ENCODE measurements at places on chromosomes 4 and X.
A peak's percentile ranks its signal among the peaks of the same experiment; 100 is the strongest.

DNA sequence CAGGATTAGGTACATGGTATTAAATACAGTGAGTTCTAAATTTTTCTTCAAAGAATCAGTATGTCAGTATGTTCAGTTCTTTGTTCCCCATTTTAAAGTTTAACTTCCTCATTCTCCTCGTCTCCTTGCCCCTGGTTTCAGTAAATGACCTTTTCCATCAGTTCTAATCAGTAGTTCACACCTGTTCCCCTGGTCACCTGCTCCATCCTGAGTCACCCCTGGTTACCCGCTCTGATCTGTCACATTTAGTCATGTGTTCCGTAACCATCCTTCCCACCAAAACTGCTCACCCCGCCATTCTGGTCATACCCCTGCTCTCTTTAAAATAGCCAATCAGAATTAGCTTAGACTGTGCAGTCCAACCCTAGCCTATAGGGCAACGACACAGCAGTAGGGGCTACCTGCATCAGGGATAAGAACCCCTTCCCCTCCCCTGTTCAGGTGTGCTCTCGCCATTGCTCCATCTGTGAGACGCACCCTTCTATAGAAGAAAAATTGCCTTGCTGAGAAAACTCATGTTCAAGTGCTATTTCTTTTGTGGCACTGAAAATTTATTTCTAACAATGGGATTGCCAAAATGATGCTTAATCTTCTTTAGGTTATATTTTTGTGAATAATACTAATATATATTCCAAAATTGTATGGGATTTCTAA lies 181.3 kb downstream of the OR13H1 start:
- no peak for DNase-seq

GRCh38 chrX:427812-428725 lies 41.4 kb upstream of the PPP2R3B start:
- peak; percentile 71 for DNase-seq

DNA sequence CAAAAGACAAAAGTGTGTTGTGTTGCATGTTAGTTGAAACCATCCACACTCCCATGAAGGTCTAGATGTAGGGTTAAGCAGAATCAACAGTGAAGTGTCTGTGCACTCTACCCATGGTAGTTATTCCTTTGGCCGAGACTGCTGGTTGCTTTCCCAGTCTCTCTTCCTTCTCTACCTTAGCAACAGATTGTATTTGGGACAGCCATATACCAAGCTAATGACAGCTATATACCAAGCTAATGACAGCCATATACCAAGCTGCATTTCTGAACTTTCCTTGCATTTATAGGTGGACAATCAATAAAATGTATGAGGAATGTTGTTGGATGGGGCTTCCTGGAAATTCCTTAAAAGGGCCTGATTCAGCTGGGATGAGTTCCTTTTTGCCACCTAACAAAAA lies 80.5 kb upstream of the ENPEP start:
- no peak for DNase-seq

GRCh38 chr4:166506051-166506450 lies 633.0 kb downstream of the TLL1 start:
- no peak for DNase-seq

GRCh38 chrX:123331349-123331748 lies 147.3 kb downstream of the GRIA3 start:
- DNase-seq, result no peak
